Stimulated activated CD4-positive, alpha-beta T cell treated with anti-CD3 and anti-CD28 coated beads, Interleukin-1b, Interleukin-23, amount 100 ng/mL, for 1 hour (primary cell): ENCODE measurements at places on chromosomes 2 and 18.
A peak's percentile ranks its signal among the peaks of the same experiment; 100 is the strongest.

GRCh38 chr18:38481576-38481975 is 916.0 kb upstream of the CELF4 start:
- no peak for DNase-seq

GRCh38 chr18:33560686-33561370 is 17.2 kb upstream of the ASXL3 start:
- DNase-seq = no peak

- no peak for DNase-seq
Measured at GRCh38 chr2:111711270-111711669, 172.7 kb downstream of the ANAPC1 start.

DNA sequence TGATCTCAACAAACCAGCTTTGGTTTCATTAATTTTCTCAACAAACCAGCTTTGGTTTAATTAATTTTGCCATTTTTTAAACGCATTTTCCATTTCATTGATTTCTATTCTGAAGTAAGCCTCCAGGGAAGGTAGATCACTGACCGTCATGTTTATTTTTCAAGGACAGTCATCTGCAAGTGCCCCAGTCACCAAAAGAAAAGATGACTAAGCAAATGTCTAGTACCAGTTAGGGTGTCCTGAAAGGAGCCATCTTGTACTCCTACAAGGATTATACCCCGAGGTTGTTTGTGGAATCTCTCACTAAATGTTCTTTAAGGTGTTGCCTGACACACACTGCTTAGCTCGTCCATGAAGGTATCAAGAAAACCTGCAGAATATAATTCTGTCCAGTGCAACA is 6.1 kb upstream of the UGT1A8 start:
- DNase-seq = no peak

DNA sequence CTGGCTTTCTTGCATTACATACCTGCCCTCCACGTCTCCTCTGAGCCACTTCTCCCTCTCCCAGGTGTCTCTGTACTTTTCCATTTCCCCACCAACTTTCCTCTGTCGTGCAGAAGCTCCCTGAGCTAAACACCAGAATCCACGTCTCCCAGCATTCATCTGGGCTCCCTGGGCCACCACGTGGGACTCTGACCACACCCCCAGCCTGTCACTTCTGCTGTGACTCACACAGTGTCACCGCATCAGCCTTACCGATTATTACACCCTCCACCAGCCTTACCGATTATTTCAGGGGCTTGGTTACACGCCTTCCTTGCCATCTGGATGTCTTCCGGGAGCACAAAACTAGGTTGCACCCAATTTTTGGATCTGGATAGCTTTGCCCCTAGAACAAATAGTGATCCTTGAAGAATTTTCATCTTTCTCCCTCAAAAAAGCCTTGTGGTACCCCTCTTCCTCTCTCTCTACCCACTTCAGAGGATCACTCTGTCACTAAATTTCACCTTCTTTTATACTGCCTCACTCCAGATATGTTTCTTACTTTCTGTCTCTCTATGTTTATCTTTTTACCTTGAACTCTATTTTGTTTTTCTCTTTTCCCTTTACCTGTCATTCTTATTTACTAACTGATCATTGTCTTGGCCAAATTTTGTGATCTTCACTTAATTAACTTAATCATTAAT is 136.9 kb upstream of the CAB39 start:
- no peak for DNase-seq

- DNase-seq = no peak
Measured at GRCh38 chr2:152062125-152063091, 36.4 kb downstream of the CACNB4 start.

GRCh38 chr18:46856973-46857372 is 60.3 kb downstream of the PIAS2 start:
- DNase-seq = no peak

DNA sequence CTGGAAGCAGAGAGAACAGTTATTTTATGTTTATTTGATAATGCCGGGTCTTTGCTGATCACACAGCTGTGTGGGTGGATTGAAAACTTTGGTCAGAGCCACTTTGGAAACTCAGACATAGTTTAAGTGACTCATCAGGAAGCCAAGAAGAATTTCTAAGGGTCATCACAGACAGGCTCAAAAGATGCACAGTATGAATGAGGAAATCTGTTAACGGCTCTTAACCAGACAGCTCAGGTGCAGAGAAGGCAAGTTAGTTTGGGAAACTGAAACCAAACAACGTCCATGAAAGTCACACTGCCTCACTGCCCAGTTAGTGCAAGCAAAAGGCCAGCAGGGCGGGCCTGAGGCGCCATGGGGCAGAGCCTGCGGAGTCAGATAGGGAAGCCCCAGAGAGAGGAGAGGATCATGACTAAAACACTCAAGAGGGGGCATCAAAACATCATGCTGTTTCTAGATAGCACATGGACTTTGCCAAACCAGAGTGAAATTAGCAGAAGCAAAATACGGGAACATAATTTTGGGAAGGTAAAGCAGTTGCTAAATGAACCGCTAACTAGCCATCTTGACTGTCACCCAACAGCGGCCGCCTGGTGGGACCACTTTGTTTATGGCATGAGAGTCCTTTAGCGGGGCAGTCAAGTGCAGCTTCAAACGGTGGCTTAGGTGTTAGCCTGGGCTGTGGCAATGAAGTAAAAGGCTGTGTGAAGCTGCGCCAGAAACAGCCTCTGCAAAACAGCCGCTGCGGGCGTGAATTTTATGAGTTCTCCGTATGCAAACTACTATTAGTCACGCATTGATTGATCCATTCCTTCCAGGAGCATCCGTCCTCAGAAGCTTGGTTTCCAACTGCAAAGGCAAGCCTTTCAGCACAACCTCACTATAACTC is 101.2 kb downstream of the KCTD18 start:
- no peak for DNase-seq

DNA sequence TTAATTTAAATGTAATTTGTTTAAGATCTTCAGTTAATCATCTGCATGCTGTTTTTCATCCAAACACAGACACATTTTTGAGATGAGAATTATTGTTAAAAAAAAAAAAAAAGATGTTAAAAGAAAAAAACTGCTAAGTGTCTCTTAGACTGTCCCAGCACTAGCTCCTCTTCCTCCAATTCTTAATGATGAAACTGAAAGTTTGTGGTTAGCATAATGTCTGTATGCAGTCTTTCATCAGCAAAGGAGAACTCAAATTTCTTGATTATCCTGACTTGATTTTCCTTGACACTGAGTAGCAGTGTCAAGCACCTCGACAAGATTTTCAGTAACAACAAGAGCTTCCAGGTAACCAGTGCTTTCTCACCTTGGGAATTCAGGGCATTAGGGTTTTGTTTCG is 274.4 kb downstream of the LRRTM1 start:
- DNase-seq = no peak

GRCh38 chr2:134247679-134248078 is 6.2 kb upstream of the MGAT5 start:
- no peak for DNase-seq

- no peak for DNase-seq
Measured at GRCh38 chr18:29003194-29003593, 826.3 kb upstream of the CDH2 start.

DNA sequence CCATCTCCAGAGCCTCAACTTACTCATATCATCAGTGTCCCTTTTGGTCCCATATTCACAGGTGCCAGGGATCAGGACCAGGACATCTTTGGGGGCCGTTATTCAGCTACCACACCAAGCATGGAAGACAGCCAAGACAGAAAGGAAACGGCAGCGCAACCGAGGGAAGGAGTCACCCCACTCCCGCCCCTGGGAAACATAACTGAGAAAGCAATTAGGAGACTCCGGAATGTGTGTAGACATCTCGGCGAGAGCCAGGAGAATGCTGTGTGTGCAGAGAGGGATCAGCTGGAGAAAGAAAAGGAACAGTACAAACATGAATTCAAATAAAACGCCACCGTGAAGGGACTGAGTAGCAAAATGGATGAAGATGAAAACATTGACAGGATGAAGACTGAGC is 13.4 kb upstream of the BOK start:
- no peak for DNase-seq

DNA sequence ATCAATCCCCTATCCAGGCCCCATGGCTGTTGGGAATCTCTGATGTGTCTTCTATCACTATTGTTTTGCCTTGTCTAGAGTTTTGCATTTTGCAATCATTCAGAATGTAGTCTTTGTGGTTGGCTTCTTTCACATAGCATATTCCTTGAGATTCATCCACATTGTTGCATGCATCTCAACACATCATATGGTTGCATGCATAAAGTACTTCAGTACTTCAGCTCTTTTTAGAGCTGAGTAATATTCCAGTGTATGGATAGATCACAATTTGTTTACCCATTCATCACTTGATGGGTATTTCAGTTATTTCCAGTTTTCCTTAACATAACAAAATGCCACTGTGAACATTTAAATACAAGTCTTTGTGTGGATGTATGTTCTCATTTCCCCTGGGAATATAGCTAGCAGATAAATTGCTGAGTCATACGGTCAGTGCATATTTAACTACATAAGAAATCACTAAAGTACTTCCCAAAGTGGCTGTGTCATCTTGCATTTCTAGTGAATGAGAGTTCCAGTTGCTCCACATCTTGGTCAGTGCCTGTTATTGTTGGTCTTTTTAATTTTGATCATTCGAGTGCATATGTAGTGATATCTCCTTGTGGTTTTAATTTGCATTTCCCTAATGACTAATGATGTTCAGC is 138.8 kb downstream of the BCL11A start:
- no peak for DNase-seq

GRCh38 chr2:189466656-189467055 is 25.4 kb downstream of the WDR75 start:
- DNase-seq = no peak

DNA sequence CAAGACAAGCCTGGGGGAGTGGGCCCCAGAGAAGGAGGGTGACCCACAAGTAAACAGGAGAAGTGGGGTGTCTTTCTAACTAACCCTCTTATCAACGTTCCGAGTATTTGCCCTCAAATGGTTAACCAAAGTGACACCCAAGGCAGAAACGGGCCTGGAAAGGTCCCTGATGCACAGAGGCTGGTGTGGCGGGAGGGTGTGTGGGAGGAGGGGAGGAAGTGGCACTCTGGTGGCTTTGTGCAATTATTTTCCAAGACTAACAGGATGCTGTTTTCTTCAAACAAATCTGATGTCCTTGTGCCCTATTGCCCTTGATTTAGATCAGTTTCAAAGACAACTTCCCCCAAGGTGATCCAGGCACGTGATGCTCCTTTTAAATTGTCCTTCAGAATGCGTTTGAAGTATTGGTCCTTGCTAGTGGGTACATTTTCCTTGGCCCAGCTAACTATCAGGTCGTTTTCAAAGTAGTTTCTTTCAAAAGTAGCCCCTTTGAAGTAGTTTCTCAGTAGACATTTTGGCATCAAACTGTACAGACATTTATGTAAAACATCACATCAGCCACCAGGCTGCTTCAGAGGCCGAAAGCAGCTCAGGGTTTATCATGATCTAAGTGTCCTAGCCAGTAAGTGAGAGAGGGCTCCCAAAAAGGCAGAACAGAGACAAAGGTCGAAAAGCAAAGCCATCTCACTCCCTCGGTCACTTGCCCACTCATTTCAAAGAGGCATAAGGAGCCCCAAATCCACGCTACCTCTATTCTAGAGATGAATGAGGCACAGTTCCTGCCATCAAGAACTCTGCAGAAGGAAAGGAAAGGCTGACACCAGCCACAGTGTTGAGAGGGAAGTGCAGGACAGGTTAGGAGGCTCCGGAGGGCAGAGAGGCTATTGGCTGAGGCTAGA is 371.1 kb upstream of the ID2 start:
- DNase-seq = peak; percentile 14

GRCh38 chr2:70570041-70570661 is 16.5 kb upstream of the TGFA start:
- no peak for DNase-seq

GRCh38 chr2:215371915-215372897 is 60.3 kb downstream of the ATIC start:
- no peak for DNase-seq

- no peak for DNase-seq
Measured at GRCh38 chr2:74051504-74051903, 66.8 kb downstream of the TET3 start.
